ENCODE measurements at places on chromosomes 5 and 9.
A peak's percentile ranks its signal among the peaks of the same experiment; 100 is the strongest.

DNA sequence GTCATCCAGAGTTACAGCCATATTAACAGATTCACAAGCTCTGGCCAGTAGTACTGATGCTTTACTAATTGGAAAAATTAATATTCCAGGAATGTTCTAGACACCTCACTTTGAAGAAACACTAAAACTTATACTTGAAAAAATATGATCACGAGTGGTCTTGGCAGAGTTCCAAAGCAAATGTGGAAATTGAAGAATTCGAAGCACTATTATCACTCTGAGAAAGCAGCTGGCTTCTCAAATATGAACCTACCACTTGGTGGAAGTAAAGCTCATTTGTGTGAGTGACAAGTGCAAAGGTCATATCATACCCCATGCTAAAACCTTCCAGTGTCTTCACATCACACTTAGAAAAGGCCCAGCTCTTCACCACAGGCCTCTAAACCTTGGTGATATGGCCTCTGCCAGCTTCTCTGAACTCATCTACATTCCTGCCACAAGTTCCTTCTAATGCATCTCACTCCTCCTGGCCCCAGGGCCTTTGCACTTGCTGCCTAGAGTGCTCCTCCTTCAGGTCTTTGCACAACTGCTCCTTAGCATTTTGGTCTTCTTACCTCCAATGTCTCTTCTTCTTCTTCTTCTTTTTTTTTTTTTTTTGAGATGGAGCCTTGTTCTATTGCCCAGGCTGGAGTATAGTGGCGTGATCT lies 175.7 kb upstream of the SMIM23 start:
- no peak for DNase-seq

DNA sequence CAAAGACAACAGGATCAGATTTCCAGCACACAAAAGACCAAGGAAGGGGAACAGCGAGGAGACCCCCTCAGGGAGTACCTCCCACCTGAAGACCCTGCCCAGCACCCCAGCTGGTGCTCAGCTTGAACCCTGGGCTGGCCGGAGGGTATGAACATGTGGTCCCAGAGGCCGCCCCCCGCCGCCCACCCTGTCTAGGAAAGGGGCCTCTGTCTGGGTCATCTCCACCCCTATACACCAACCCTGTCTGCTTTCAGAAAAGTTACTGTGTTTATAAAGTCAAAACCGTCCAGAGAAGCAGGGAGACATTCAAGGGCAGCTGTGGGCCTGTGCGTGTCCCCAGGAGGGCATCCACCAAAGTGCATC lies 72.2 kb downstream of the ADAMTS2 start:
- DNase-seq, result no peak

DNA sequence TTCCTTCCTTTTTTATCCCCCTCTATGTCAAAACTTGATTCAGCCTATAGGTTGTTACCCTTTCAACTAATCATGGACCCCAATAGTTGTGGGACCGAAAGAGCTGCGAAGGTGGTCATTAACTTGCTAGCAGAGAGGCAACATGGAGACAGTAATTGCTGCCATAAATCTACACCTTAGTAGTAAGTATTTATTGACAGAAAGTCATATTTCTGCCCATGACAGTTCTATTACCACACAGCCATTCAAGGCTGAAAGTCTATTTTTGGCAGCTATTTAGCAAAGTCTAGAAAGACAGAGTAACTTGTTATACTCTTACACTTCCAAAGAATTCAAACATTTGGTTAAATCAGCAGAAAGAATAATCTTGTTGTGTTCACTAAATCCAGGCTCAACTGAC lies 236.2 kb downstream of the PRELID2 start:
- DNase-seq, result no peak

DNA sequence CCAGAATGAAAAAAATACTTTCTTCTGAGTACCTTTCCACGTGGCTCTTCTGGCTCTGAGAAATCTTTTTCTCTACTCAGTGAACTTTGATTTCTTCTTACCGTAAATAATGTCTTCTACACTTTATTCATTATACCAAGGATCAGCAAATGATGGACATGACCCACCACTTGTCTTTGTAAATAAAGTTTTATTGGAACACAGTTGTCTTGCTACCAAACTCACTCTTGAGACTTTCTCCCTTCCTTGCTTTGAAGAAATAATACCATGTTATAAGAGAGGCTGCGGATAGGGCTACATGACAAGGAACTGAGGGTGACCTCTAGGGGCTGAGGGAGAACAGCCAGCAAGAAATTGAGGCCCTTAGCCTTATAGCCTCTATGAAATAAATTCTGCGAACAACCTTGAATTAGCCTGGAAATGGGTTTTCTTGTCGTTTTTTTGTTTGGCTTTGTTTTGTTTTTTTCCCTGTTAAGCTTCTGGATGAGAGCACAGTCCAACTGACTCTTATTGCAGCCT lies 212.5 kb downstream of the COMMD10 start:
- DNase-seq, result no peak

DNA sequence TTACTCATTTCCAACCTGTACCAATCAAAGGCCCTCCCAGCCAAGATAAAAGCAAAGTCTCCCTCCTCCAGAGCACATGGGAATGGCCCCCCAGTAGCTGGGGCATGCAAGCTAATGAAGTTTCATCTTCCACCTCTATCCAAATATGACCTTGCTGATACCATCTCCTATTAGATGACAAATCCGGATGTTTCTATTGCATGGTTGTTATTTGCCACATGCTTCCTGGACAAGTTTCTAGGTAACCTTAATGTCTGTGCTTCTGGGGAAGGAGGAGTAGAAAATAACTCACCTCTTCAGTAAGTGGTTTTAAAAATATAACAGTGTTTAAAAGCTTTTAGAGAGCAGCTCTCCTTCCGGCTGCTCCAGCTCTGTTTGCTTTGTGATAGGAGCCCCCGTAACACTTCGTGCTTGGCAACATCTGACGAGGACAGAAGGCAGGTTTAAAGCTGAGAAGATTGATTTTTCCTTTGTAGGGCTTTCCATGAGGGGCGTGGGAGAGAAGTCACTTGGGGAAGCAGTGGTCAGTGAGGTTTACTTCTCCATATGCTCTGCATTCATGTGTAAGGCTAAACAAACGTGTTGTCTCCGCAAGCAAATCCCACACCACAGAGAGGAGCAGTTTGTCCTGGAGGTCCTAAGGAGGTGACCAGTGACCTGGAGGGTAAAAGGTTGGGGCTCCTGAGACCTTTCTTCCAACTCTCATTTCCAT lies 40.3 kb upstream of the GLRX start:
- peak; percentile 71 for DNase-seq

GRCh38 chr9:27572566-27572917 lies 739 bp downstream of the C9orf72 start:
- DNase-seq, result peak; percentile 52

GRCh38 chr9:126882746-126883145 lies 22.3 kb downstream of the ZBTB34 start:
- no peak for DNase-seq

GRCh38 chr5:96629774-96630173 lies 32.4 kb upstream of the CAST start:
- peak; percentile 95 for DNase-seq

GRCh38 chr9:18727904-18728303 lies 254.0 kb downstream of the ADAMTSL1 start:
- no peak for DNase-seq

DNA sequence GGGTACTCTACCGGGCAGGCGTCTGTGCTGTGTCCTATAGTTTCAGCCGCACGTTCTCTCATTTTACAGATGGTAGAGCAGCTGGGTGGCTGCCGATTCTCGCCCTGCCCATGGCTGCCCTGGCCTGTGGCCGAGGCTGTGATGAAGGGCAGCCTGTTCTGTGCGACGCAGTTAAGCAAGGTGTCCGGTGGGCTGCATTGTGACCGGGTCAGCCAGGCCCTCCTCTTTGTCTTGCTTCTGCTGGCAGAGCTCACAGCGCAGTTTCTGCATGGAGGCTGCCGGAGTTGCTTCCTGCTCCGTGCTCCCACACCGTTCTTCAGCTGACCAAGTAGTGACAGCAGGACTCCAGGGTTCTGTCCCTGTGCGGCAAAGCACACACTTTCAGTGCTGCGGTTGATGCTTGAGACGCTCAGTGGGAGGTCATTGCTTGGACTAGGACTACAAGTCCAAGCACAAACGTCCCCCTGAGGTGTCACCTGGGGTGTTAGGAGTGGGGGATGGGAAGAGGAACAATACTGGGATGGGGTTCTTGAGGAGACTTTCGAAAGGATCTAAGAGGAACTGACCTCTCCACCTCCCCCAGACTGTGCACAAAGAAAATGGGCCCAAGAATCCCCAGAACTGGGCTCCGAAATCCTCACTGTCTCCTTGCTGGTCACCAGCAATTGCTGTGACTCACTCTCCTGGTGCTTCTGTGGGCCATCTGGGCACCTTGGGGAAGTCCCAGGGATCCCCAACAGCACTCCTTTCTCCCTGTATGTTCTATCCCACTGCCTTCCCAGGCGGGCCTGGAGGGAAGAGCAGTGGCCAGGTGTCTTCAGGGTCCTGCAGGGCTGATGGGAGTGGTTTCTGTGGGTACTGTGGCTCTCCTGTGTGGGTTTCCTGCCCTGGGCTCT lies 58.2 kb downstream of the GADD45G start:
- no peak for DNase-seq

- peak; percentile 97 for DNase-seq
Measured at GRCh38 chr9:108057421-108058134, 568.0 kb upstream of the KLF4 start.

- DNase-seq, result peak; percentile 80
Measured at GRCh38 chr5:54217826-54218503, 92.4 kb downstream of the ARL15 start.

DNA sequence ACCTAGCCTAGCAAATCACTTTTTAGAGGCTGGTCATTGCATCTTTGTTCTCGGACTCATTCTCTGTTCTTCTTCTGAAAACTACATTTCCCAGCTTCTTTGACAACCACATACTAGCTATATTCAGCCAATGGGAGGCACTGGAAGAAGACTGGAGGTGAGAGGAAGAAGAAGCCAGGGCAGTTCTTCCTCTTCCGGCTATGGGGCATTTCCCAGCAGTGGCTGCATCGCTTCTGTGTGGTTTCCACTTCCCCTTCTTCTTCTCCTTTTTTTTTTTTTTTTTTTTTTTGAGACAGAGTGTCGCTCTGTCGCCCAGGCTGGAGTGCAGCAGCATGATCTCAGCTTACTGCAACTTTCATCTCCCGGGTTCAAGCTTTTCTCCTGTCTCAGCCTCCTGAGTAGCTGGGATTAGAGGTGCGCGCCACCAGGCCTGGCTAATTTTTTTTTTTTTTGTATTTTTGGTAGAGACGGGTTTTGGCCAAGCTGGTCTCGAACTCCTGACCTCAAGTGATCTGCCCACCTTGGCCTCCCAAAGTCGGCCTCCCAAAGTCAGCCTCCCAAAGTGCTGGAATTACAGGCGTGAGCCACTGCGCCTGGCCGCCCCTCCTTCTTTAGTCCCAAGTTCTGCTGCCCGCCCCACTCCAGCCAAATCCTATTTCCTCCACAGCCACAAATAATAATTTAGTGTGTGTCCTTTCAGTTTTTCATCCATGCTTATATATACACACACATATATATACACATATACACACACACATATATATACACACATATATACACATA lies 6.9 kb upstream of the UBAP1 start:
- DNase-seq, result no peak

- no peak for DNase-seq
Measured at GRCh38 chr5:140403613-140404012, 2.0 kb downstream of the ANKHD1 start.

DNA sequence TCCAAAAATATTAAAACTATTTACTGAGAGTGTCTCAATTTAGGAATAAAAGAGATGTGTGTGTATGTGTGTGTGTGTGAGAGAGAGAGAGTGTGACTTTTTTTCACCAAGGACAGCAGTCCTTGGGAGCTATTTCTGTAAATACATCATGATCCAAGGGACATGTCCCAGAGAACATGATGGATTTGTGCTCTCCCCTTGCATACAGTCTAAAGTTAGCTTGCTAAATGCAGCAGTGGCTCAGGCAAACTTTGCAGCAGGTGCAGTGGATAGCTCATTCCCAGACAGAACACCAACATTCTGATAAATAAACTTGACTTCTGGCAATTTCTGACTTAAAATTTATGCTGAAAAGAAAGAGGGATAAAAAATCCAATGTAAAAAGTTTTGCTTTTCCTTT lies 55.4 kb upstream of the SGCD start:
- DNase-seq, result no peak

DNA sequence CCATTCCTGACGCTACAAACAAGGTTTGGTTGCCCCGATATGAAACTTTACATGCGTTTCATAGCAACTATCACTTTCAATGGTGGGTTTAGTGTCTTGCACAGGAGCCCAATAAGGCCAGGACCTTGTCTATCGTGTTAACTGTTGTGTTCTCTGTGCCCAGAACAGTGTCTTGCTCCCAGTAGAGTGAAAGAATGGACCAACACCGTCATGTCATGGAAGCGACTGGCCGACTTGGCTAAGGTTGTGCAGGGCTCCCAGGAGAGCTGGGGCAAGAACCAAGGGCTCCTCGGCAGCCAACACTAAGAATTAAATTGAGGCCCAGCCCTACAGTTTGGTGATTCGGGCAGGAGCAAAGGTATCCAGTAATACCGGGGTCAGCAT lies 498 bp upstream of the ARHGEF37 start:
- DNase-seq, result no peak

- no peak for DNase-seq
Measured at GRCh38 chr9:36980148-36980974, 53.7 kb downstream of the PAX5 start.

DNA sequence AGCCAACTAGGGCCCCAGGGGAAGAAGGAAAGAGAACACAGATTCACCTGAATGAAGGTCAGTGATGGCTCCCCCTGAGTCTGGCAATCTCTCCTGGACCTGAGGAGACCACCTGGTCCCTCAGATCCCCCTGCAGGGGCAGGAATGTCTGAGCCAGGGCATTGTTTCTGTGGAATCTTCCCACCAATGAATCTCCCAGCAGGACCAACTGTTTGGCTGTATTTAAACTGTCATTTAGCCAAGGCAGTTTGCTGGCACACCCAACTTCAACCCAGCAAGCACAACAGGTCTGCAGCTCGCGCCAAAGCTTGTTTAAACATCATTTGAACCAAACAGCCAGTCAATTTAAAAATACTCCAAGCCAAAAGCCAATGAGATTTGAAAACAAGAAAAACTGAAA lies 92.6 kb downstream of the SH3TC2 start:
- DNase-seq, result no peak

GRCh38 chr5:107387526-107388140 lies 283.1 kb downstream of the EFNA5 start:
- no peak for DNase-seq

- no peak for DNase-seq
Measured at GRCh38 chr5:171906066-171906570, 100.3 kb downstream of the FBXW11 start.

- no peak for DNase-seq
Measured at GRCh38 chr5:131513780-131514179, 121.2 kb downstream of the RAPGEF6 start.

All from EH (cell line).